Epithelial cell of umbilical artery (primary cell): ENCODE measurements at places on chromosomes 2 and 18. TPM values are rescaled to one million over a fixed set of nuclear protein-coding genes. Genes with fewer than 3 reads are reported as not detected.

Gene ARHGAP28
- 27.2 and 29.9 TPM in 2 replicates for total RNA-seq

Gene NMUR1
- total RNA-seq, result under 0.01 TPM in 1 of 2 replicates, not detected in the other

Gene KCNJ13
- under 0.01 TPM in 1 of 2 replicates, not detected in the other for total RNA-seq

Gene PRKAG3
- not detected in 2 replicates for total RNA-seq

Gene FSHR
- total RNA-seq, result not detected in 2 replicates
